ENCODE measurements at places on chromosomes 2 and 18.

GRCh38 chr18:51957001-51957400, 383.0 kb upstream of the DCC start:
- H3K36me3 ChIP-seq, result no peaks in the 10 kb centered on the region
- no peaks in the 10 kb centered on the region for H3K4me1 ChIP-seq
- H3K27me3 ChIP-seq, result no peaks in the 10 kb centered on the region
- no peak overlapping the region for H3K27ac ChIP-seq
- no peak overlapping the region for H3K4me3 ChIP-seq

DNA sequence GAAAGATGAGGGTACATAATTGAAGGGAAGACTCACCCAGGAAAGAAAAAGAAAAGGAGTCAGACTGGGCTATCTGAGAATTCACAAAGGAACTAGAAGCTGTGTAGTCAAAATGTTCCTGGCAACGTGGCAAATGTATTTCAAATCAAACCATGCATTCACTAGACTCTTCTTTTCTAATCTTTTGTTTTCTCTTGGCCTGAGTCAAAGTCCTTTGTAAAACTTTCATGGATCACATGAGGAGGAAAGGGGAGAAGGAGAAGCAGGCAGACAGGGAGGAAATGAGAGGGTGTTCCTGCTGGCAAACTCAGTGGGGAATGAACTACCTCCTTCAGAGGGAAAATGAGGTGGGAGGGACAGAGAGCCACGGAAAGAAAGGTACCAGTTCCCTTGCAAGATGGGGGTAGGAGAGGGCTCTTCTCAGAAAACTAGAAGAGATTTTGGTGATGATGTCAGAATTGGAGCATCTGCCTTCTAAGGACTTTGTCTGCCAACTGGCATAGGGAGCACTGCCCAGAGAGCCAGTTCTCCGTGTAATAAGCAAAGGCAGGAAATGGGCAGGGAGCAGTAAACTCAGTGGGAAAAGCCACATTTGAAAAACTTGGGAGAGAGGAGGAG, 51.4 kb downstream of the SLC8A1 start:
- no peak overlapping the region for H3K27ac ChIP-seq
- H3K27me3 ChIP-seq, result no peaks in the 10 kb centered on the region
- H3K4me3 ChIP-seq, result no peak overlapping the region
- DNase-seq, result no peak

GRCh38 chr2:232668805-232669444, 28.2 kb upstream of the GIGYF2 start:
- no peaks in the 10 kb centered on the region for H3K4me1 ChIP-seq
- no peak overlapping the region for H3K27ac ChIP-seq
- H3K27me3 ChIP-seq, result no peaks in the 10 kb centered on the region

DNA sequence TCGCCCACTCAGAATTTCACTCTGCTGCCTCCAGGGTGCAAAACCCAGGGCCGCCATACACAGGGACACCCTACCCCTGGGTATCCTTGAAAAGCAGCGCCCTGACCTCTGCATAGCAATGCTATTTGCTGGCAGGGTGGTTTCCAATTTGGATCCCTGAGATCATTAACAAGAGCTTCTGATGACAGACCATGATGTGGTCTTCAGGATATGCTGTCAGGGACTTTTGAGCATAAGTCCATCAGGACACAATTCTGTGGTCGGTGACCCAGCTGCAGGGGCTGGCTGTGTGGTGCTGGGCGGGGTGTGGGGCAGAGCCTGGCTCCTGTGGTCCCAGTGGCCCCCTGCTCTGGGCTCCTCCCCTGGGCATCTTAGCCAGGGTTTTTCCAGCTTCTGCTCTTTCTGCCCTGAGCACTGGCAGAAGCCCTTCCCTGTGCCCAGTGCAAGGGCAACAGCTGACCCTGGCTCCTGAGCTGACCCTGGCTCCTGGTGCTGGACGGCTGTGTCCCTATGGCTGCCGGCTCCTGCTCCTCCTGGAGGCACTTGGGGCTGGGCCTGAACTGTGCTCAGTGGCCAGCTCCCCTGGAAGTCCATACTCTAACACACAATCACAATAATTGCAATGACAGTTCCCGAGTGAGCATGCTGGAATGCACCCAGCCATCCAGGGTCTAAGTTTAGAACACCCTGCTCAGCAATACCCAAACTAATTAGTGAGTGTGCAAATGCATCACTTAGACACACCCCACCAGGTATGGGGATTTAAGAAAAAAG, 271.5 kb downstream of the HDAC4 start:
- H3K4me1 ChIP-seq, result no peaks in the 10 kb centered on the region
- no peak for DNase-seq
- no peaks in the 10 kb centered on the region for H3K36me3 ChIP-seq
- H3K27me3 ChIP-seq, result no peaks in the 10 kb centered on the region
- no peak overlapping the region for H3K27ac ChIP-seq

DNA sequence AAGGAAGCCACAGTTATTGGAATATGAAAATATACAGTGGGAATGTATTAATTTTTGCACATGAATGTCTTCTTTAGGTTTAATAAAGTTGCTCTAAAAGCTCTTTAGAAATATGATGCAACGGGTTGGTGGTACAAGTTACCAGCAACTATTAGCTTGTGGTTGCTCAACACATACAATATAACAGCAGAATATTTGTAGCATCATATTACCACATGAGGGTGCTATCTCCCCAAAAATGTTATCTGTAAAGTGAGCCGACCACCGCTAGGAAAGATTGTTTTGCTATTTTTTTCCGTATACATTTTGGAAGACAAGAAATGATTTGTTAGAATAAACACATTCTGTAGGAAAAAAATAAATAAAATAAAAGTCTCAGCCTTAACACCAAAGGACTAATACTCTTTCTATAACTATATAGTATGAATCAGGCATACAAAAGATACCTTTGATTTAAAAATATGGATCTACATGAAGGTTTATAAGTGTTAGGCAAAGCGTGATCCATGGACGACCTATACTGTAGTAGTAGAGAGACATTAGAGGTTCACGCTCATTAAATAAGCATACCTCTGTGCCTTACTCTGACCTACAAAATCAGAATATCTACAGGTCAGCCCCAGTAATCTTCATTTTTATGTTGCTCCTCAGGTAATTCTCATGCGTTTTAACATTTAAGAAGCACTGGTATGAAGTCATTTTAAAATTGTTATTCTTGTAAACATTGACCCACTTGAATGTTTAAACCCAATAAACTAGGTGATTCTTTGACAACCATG, 1110.6 kb upstream of the ACVR2A start:
- H3K4me3 ChIP-seq, result no peak overlapping the region
- H3K27me3 ChIP-seq, result no peaks in the 10 kb centered on the region
- no peaks in the 10 kb centered on the region for H3K36me3 ChIP-seq
- DNase-seq, result no peak
- H3K4me1 ChIP-seq, result no peaks in the 10 kb centered on the region
